ENCODE measurements at places on chromosomes 1 and 21.

DNA sequence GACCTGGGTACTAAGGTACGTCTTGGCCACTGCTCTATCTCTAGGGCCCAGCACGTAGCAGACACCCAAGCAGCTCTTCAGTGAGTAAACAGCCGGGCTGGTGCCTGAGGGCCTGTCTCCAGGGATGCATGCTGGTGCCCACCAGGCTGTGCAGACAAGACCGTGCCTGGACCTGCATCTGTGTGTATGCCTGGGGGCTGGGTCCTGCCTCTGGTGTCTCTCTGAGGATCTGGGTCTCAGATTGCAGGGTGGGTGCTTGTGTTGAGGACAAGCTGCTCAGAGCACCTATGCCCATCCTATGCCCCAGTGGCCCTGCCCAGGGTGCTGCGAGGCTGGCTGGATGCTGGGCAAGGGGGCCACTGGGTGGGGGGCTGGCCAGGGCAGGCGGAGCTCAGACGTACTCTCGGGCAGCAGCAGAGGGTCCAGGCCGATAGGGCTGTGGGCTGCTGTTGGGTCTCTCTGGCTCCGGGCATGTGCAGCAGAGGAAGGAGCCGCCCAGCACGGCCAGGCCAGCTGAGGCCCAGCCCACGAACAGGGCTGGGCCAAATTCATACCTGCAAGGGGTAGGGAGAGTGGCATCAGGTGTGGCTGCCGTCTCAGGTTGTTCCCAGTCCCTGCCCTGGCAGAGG, 4.4 kb downstream of the CLDN19 start:
- DNase-seq: peak; percentile 80

DNA sequence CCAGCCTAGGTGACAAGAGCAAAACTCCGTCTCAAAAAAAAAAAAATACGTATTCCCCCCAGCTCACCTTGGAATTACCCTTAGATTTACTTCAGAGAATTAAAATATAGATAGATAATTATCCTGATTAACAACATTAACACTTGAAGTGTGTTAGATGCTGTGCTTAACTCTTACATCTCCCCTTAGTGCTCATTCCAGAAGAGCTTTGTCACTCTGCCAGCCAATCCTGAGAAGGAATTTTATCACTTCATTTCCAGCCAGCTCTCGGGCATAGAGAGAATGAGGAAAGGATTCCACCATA, 1.6 kb upstream of the SHC1 start:
- DNase-seq: no peak

DNA sequence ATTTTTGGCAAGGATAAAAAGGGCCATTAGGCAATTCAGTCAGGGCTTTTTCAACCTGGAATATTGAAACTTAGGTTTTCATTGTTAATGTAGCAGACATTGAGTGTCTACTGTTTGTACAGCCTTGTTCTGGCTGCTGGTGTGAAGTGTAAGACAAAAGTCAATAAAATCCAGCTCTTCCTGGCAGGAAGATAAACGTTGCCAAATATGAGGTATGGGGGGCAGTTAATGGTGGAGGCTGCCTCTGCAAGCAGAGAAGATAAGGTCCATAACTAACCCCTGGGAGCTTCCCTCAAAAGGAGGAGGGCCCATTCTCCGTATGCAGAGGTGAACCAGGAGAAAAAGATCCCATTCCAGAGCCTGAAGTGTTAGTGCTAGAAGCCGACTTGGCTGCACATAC, 19.5 kb upstream of the SHE start:
- no peak for DNase-seq

- DNase-seq: no peak
These were observed 23.9 kb downstream of the NAV1 start for GRCh38 chr1:201562659-201563405.

Data from osteocyte (in vitro differentiated cells).